ENCODE measurements at places on chromosomes 2 and 18.
A peak's percentile ranks its signal among the peaks of the same experiment; 100 is the strongest.

DNA sequence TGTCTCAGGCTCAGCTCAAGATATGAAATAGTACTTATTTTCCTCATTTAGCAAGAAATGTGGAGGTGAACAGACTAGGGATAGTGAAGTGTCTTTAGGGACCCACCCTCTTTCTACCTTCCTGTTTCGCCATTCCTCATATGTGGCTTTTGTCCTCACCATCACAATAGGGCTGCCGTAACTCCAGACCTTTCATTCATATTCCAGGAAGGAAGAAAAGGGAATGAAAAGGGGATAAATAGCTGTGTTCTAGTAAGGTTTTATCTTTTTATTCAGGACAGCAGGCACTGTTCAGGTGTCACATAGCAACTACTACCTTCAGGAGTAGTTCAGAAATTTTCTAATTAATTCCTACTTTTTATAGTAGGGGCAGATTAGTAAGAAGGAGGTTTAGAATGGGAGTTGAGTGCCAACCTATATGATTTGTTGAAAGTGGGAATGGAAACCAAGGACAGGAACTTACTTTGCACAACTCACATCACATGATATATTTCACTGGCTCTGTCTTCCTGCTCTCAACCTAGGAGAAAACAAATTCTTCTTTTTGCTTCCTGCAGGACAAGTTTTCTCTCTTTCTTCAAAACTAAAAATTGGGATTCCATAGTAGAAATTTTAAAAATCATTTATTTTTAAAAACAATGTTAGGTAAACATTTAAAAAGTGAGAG, 36.0 kb upstream of the HDAC4 start:
- DNase-seq = no peak

- DNase-seq = no peak
Observed at GRCh38 chr2:12641441-12641840, 75.3 kb upstream of the TRIB2 start.

- DNase-seq = no peak
Observed at GRCh38 chr18:80088036-80088435, 21.0 kb upstream of the ADNP2 start.

DNA sequence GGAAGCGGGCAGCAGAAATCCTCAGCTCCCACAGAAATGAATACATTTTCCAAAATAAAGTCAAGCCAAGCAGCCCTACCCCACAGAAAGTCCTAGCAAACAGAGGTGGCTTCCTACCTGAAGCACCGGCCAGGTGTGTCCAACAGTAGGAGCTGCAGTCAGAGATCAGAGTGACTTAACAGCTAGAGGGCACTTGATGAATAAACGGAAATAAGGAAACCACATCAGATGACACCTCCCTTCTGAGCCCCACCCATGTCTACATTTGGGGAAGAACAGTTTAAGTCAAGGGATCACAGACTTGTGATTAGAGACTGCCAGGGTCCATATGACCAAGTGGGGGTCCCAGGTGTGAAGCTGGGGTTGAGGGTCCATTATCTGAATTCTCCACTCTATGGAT, at the start of gene CXCR1:
CXCR1 (minus strand) TSS at position 172 of the 400 bp plus-strand sequence. CDS start 1,751 bp downstream, outside the sequence.
- no peak for DNase-seq

GRCh38 chr18:48560491-48560890, 21.7 kb downstream of the CTIF start:
- no peak for DNase-seq

- no peak for DNase-seq
Observed at GRCh38 chr2:128537646-128538045, 219.0 kb upstream of the HS6ST1 start.

- DNase-seq = no peak
Observed at GRCh38 chr18:56995579-56996188, 151.2 kb upstream of the BOD1L2 start.

GRCh38 chr18:40866968-40867367, 1088.1 kb upstream of the PIK3C3 start:
- no peak for DNase-seq

GRCh38 chr2:55139305-55139704, 89.1 kb upstream of the RTN4 start:
- no peak for DNase-seq

DNA sequence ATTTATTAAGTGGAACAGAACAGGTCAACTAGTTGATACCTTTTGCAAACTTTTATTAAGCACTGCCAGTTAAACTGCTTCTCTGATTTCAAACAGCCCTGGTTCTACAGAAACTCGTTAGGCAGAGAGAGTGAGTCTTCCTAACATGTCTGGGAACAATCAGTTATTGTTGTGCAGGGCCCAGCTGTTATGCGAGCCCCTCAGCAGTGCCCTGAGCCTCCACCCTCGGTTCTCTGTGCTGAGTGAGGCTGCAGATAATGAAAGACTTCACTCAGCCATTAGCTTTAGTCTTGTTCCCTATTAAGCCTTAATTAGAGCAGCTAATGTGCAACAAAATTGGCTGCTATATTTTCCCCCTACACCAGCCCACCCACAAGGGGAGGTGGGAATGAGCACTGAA, 39.6 kb downstream of the KCTD18 start:
- DNase-seq = no peak

DNA sequence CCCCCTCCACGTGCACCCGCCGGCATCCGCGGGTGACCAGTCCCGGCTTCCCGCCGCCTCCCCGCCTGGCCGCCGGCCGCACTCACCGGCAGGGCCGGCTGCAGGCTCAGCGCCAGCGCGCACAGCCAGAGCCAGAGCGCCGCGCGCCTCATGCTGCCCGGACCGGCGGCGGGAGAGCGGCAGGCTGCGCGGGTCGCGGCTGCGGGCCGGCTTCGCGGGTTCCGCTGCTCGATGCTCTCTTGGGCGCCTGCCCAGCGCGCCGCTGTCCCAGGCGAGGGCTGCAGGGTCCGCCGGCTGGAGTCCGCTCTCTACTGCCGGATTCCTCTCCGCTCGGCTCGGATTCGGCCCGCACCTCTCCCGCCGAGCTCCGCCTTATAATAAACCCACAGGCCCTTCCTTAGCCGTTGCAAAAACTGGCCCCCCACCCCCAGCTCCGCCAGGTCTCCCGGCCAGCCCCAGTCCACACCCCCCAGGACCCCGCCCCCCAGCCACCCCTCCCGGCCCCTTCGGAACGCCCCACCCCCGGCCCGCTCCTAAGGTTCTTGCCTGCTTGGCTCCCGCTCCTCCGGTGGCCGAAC, at the start of gene SDC1:
SDC1 (minus strand) TSS at position 415 of the 578 bp plus-strand sequence; CDS start at position 152, 263 bp downstream.
- DNase-seq = no peak

GRCh38 chr2:149329489-149330126, 779 bp upstream of the LYPD6 start:
- DNase-seq = no peak

GRCh38 chr2:39933196-39933595, 154.1 kb upstream of the THUMPD2 start:
- no peak for DNase-seq

DNA sequence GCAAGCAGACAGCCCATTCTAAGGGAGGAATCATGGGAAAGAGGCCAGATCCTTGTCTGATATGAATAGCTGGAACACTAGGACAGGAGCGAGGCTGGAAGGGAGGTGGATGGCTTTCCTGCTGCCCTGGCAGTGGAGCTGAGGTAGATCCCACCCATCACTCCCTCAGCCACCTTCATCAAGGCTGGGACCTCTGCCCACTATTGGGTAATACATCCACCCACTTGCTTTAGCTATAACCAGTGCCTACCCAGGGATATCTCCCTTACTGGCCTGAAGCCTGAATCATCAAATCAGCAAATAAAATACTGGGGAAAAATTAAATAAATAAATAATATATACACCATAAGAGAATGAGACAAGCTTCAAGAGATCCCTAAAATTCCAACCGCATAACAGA, 183.2 kb upstream of the KYNU start:
- no peak for DNase-seq

GRCh38 chr2:27708666-27709065, 45.0 kb downstream of the SLC4A1AP start:
- no peak for DNase-seq

- no peak for DNase-seq
Observed at GRCh38 chr2:43269074-43269572, 42.7 kb upstream of the ZFP36L2 start.

DNA sequence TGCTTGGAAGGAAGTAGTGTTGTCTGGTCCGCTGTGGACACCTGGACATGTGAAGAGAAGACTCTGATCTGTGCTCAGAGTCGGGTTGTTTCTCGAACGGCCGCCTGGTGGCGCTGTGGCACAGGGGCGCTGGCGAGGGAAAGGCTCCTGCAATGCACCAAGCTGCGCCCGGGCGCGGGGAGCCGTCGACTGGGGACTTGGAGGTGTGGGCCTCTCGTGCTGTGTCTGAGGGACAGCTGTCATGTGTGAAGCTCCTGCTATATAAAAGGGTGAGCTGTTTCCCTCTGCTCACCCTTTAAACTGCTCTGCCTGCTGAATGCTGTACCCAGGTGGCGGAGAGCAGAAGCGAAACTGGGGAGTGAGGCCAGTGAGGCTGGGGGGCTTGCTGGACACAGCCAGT, 44.0 kb downstream of the GNAL start:
- peak; percentile 66 for DNase-seq

DNA sequence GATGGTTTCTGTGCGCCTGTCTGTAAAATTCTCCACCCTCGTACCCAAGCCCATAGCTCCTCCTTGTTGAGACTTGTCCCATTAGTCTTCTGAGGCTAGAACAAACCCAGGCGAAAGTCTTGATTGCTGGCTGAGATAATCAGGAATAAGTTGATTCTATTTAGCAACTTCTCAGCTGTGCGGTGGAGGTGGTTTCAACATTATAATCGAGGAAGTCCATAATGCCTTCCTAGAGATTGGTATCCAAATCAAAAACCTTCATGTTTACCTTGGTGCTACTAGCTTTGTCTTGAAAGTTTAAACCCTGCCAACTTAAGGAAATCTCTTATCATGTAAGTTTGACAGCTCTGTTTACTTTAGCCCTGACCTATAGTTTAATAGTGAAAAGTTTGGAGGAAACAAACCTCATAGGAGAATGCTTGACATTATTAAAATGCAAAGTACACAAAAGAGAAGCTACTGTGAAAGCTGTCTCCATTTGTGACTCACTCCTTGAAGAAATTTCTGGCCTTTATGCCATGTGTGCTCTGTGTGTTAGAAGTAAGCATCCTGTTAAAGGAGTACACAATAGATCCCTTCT, 36.6 kb upstream of the DSC1 start:
- no peak for DNase-seq

Measured in stimulated activated CD4-positive, alpha-beta T cell treated with anti-CD3 and anti-CD28 coated beads, Interleukin-4, amount 100 ng/mL, for 1 hour (primary cell).